ENCODE measurements at places on chromosomes 16 and 17. TPM values are rescaled to one million over a fixed set of nuclear protein-coding genes. Genes with fewer than 3 reads are reported as not detected.
A peak's percentile ranks its signal among the peaks of the same experiment; 100 is the strongest.

DNA sequence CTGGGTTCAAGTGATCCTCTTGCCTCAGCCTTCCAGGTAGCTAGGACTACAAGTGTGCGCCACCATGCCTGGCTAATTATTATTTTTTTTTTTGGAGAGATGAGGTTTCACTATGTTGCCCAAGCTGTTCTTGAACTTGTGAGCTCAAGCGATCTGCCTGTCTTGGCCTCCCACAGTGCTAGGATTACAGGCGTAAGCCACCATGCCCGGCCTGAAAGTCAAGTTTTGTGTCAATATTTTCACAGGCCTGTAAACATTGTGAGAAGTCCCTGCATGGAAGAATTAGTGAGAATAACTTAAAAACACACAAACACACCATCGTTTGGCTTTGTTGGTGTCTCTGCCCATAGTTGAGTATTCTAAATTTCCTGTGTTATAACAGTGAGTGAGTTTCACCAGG lies 22.2 kb downstream of the NUP85 start:
- no peak for DNase-seq

DNA sequence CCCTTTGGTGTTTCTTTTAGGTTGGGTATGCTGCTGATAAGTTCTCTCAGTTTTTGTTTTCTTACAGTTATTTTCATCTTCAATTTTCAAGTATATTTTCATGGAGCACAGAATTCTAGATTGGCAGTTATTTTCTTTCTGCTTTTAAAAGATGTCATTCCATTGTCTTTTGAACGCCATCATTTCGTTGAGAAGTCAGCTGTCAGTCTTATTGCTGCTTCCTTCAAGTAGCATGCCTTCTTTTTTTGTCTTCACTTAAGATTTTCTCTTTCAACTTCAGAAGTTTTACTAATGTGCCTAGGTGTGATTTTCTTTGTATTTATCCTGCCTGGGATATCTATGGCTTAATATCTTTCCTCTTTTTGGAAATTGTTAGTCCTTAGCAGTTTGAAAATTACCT lies 262.2 kb upstream of the PMFBP1 start:
- DNase-seq = peak; percentile 57

DNA sequence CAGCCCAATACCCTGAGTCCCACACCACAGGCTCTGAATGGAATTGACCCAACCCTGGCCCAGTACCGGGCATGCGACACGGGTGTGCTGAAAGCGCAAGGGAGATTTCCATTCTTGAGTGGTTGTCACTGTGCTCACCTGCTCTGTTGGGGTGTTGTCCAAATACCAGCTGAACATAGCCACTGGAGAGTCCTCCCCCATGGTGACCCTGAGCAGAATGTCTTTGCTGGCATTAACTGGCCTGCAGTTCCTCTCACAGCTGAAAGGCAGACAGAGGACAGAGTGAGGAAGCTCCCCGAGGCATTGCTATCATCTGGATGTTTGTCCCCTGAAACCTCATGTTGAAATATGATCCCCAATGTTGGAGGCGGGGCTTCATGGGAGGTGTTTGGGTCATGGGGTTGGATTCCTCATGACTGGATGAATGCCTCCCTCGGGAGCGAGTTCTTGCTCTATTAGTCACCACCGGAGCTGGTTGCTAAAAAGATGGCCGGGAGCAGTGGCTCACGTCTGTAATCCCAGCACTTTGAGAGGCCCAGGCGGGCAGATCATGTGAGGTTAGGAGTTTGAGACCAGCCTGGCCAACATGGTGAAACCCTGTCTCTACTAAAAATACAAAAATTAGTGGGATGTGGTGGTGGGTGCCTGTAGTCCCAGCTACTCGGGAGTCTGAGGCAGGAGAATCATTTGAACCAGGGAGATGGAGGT lies 57.3 kb upstream of the BCO1 start:
- DNase-seq = peak; percentile 96

DNA sequence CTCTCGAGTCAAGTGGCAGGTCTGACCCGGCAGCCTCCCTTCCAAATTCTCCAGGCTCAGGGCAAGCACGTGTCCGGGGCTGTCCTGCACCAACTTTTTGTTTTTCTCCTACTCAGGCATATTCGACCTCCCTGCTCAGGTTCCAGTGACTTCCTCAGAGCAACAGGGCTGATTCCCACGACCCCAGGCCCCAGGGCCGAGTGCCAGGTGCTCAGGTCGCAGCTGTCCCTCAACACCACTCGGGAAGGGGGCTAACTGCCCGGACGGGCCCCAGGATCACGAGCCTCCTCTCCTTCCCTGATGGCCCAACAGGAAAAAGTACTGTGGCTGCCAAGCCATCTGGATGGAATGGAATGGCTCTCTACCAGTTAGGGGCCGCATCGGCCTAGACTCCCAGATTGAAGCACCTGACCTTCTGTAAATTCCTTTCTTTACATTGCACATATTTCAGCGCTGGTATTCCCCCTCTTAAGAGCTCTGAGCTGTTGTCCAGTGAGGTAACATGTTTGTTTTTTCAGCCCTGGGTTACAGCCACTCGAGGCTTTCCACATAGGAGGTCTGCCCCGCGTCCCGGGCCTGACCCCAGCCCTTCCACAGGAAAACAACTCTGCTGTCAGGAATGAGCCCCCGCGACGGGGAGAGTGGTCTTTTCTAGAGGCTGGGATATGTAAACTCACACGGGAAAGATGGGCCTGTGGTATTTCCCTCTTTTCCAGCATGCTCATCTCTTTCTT lies 25.0 kb downstream of the NXN start:
- peak; percentile 68 for DNase-seq

GRCh38 chr16:75039941-75040340 lies 41.1 kb downstream of the ZNRF1 start:
- DNase-seq = no peak

- peak; percentile 89 for DNase-seq
These were observed at the start of gene ALOXE3 for GRCh38 chr17:8117980-8118768. ALOXE3 (minus strand) TSS chr17:8118514; CDS start chr17:8117990, 524 bp downstream.

DNA sequence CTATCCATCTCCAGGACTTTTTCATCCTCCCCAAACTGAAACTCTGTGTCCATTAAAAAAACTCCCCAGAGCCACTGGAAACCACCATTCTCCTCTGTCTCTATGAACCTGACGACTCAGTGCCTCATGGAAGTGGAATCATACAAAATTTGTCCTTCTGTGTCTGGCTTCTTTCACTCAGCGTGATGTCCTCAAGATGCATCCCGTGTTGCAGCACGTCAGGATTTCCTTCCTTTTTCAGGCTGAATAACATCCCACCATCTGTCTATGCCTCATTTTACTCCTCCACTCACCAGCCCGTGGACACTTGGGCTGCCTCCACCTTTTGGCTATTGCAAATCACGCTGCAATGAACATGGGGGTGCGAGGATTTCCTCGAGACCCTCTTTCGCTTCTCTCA lies 12.6 kb upstream of the ALDH3A1 start:
- DNase-seq = no peak

DNA sequence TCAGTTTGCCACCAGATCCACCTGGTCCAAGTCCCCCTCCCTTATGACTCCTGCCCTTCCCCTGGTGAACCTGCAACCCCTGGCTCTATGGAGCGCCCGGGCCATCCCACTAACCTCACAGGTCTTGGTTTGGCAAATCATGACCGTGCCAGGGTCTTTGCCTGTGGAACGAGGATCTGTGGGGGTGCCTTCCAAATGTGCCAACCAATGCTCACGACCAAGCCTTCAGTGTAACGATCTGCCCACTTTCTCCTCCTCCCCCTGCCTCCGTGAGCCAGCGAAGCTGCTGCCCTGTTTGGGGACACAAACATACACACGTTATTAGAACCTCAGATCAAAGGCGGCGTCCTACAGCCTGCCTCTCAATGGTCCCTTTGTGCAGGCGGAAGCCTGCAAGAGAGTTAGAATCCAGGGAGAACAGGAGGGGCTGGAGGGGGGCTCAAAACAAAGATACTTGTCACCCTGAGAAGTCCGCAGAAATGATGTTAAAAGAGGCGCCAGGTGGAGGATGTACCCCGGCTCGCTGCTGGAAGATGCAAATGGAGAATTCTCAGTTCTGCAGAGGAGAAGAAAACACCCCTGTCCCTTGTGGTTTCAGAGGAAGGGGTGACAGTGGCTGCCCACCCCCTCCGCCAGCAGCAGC lies 9.0 kb upstream of the NKD1 start:
- no peak for DNase-seq

DNA sequence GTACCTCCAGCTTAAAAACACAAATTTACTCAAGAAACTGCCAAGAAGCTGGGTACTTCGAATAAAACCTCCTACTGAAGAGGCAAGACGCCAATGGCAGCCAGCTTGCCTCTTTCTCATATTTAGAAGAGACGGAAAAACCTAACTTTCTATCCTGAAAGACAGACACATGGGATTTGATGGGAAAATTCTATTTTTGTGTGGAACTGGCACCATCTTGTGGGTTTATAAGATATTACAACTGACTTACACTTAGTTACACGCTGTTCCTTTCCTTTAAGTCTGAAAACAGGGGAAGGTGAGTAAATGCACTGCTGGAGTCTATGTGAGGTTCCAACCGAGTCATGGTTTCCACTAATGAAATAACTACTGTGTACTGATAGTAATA lies 10.3 kb downstream of the ZNF18 start:
- peak; percentile 62 for DNase-seq

DNA sequence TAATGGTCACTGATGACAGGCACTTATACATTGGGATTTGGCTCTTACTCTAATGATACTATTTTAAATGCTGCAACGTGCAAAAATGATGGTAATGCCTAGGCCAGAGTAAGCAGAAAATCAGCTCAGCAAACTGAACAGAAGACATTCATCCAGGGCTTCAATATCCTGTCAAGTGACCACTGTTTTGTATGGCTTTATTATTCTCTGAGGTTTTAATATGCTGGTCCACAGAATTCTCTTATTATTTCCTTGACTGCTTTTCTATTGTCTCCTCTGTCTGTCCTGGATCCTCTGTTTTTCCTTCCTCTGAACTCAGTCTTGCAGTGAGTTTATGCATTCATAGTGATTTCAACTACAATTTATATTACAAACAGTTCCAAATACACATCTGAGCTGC lies 90.8 kb upstream of the PMFBP1 start:
- no peak for DNase-seq

DNA sequence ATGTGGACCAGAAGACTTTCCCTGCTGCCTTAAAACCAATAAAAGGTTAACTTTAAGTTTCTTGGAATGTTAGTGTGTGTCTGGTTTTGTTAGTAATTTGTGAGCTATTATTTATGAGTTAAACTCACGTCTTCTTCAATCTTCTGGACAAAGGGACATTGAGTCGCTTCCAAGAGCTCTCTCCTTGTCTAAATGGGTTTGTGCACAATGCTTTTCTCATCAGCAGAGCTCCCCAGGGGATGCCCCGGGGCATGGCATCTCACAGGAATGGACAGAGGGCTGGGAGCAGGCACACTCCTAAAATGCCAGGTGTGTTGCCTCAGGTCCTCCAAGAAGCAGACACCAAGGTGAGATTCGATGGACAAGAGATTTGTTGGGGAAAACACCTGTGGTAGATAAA lies 90.5 kb downstream of the RGS9 start:
- no peak for DNase-seq

DNA sequence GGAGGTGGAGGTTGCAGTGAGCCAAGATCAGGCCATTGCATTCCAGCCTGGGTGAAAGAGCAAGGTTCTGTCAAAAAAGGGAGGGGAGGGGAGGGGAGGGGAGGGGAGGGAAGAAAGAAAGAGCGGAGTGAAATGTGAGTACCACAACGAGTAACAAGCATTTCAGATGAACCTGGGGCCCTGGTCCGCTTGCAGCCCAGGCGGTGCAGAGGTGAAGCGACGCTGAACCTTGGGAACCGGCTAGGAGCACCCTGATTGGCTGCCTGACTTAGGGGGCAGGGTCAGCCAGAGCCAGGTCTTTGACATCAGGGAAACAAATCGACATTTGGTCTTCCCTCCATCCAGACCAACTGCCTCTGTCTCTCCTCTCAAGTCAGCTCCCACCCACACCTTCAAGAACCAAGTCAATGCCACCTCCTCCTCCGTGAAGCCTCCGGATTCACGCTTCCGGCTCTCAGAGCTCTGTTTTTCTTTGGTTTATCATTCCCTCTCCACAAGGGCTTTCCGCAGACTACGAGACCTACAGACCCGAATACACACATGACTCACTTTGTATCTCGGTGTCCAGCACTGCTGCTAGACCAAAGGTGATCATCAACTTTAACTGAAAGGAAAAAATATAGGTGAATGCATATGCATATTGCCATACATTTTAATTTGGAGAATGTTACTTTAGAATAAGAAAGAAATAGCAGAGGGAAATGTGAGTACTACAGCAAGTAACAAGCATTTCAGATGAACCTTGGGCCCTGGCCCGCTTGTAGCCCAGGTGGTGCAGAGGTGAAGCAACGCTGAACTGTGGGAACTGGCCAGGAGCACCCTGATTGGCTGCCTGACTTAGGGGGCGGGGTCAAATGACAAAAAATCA lies 19.3 kb downstream of the OR1F1 start:
- no peak for DNase-seq

GRCh38 chr17:41012326-41013120 lies 3.6 kb upstream of the KRTAP3-1 start:
- DNase-seq = no peak

GRCh38 chr16:86391984-86392383 lies 118.3 kb upstream of the FOXF1 start:
- DNase-seq = no peak

- DNase-seq = no peak
These were observed 5.5 kb downstream of the MFSD6L start for GRCh38 chr17:8793649-8794048.

GRCh38 chr17:58989629-58990028 lies 117.1 kb downstream of the TRIM37 start:
- no peak for DNase-seq

DNA sequence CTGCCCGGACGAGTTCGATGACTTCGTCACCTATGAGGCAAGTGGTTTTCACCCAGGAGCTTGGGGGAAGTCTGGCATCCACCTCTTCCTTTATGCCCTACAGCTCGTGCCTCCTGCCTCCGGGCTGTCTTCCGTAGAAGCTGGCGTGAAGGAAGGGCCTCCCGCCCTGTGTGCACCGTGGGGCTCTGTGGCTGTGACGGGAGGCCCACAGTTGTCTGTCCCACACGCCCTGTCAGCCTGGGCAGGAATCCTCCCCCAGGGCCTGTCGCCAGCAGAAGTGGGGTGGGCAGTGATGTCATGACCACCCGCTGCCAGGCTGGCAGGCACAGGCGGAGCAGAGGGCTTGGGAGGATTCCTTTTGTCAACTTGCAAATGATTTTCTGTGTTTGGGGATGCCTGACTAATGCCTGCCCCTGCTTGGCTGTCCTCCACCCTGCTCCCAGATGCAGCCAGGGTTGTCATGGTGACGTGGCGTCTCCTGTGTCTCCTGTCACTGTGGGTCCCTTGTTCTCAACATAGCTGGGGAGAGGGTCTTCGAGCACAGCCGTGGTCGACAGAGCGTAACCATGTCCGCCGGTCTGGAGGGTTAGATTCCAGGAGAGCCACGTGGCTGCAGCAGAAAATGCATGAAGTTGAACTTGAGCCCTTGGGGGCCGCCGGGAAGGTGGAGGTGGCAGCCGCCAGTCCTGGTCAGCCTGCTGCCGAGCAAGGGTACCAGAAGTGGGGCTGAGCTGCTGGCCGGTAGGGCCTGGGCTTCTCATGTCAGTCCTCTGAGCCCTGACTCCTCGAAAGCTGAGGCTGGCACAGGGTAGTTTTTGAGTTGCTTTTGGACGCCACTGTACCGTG lies 46.1 kb downstream of the RAB11FIP3 start:
- DNase-seq = peak; percentile 51

ETV4 gene
- total RNA-seq = 1.9 TPM

NEUROD2 gene
- total RNA-seq = not detected

TEDC2 gene
- 6.3 TPM for total RNA-seq

NOL11 gene
- 49.3 TPM for total RNA-seq

SLC16A6 gene
- not detected for total RNA-seq

TBKBP1 gene
- total RNA-seq = 10.7 TPM

METTL23 gene
- total RNA-seq = 31.6 TPM

ADAP2 gene
- 3.1 TPM for total RNA-seq

PLD6 gene
- 3.5 TPM for total RNA-seq
